Fibroblast of skin of left quadriceps (primary cell): ENCODE measurements at places on chromosomes 4 and X.

DNA sequence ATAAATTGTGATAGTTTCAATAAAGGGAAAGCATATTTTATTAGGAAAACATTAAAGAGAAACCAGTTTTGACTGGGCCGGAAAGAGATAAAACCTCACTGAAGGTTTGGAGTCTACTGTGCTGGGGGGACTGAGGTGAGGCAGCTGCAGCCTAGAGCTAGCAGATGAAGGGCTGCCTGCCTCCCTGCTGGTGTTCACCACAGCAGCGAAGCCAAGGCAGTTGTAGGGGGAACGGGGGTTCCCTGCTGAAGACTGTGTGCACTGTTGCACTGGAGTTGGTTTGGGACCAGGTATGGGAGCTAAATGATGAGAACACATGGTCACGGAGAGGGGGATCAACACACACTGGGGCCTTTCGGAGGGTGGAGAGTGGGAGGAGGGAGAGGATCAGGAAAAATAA is 546.5 kb upstream of the SMIM31 start:
- DNase-seq, result no peak

- peak; percentile 98 for DNase-seq
Measured at GRCh38 chr4:38752941-38753806, 29.6 kb downstream of the TLR10 start.

DNA sequence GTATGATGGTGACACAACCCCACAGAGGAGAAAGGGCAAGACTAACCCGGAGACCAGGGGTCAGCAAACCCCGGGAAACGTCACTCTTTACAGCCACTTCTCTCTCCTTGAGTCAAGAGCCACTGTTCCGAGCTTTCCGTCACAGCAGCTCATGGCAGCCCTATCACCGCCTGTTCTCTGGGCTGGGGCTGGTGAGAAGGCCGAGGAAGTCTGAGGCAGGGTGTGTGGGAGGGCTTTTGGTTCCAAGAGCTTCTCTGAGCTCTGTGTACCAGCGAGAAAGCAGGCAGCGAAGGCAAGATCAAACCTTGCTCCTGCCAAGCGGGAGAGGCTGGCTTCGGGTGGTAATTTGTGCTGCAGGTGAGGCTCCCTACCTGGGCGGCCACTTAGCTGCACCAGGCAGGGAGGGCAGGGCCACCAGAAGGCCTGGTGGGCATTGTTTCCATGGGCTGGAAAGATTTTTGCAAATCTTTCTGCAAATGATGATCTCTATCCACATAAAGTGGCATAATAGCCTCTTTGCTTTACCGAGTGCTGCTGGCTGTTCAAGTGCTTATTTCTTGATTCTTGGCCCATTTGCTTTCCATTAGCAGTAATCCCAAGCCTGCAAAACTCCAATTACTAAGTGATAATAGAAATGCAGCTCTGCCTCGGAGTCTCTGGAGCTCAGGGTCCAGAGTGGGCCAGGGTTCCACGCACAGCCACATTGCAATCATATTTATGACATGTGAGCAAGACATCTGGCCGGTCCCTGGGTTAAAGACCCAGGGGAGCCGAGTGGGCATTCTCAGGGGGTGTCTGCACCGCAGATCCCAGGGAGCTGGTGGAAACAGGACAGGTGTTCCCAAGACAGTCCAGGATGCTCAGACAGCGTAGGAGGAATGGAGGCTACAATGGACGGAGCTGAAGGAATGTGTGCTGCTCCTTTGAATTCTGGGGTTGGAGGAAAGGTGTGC is 41.5 kb downstream of the DCTD start:
- DNase-seq, result no peak

GRCh38 chr4:153345012-153345981 is 809 bp downstream of the MND1 start:
- no peak for DNase-seq

- DNase-seq, result no peak
Measured at GRCh38 chr4:104330125-104330905, 164.4 kb downstream of the CXXC4 start.

- DNase-seq, result no peak
Measured at GRCh38 chr4:146485968-146486367, 35.8 kb downstream of the SLC10A7 start.

GRCh38 chr4:156255230-156256007 is 301.8 kb upstream of the CTSO start:
- DNase-seq, result no peak

GRCh38 chrX:75366861-75367260 is 93.0 kb downstream of the UPRT start:
- no peak for DNase-seq

DNA sequence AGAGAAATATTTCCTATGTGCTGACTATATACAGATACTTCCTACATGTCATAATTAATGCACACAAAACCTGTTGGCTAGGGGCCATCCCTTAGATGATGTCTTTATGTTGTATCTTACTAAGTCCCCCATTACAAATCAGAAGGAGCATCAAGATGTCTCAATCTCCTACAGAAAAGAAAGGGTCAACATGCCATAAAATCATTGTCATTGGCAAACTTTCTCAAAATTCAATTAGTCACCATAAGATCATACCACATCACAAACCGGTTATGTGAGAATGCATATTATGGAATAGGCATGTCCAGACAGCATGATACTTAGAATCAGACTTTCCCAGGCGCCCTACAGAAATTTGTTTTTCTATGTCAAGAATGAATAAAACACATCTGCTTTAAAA is 175.2 kb upstream of the TET2 start:
- DNase-seq, result no peak

DNA sequence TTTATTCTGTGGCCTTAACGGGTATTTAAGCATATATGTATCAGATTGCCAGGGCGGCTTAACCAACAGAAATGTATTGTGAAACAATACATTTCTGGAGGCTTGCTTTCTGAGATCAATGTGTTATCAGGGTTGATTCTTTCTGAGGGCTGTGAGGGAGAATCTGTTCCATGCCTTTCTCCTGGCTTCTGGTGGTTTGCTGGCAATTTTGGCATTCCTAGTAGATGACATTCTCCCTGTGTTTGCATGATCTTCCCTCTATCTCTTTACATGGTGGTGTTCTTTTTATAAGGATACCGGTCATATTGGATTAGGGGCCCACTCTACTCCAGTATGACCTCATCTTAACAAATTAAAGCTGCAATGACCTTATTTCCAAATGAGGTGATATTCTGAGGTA is 16.9 kb upstream of the CEP135 start:
- DNase-seq, result peak; percentile 56

- no peak for DNase-seq
Measured at GRCh38 chrX:154775419-154776349, 13.0 kb downstream of the DKC1 start.

DNA sequence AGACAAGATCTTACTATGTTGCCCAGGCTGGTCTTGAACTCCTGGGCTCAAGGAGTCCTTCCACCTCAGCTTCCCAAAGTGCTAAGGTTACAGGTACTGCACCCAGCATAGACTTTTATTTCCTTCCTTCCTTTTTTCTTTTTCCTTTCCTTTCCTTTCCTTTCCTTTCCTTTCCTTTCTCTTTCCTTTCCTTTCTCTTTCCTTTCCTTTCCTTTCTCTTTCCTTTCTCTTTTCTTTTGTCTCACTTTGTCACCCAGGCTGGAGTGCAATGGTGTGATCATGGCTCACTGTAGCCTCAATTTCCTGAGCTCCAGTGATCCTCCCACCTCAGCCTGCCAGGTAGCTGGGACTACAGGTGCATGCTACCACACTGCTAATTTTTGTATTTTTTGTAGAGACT is 19.4 kb downstream of the DLG3 start:
- DNase-seq, result no peak

GRCh38 chr4:7717161-7717560 is 222.5 kb downstream of the AFAP1 start:
- no peak for DNase-seq

- no peak for DNase-seq
Measured at GRCh38 chrX:38717871-38718270, 83.4 kb upstream of the MID1IP1 start.

GRCh38 chrX:109687903-109688302 is 45.2 kb downstream of the ACSL4 start:
- DNase-seq, result no peak

- DNase-seq, result no peak
Measured at GRCh38 chr4:16864199-16864598, 34.2 kb downstream of the LDB2 start.

GRCh38 chr4:81609844-81610243 is 138.1 kb upstream of the RASGEF1B start:
- DNase-seq, result no peak

DNA sequence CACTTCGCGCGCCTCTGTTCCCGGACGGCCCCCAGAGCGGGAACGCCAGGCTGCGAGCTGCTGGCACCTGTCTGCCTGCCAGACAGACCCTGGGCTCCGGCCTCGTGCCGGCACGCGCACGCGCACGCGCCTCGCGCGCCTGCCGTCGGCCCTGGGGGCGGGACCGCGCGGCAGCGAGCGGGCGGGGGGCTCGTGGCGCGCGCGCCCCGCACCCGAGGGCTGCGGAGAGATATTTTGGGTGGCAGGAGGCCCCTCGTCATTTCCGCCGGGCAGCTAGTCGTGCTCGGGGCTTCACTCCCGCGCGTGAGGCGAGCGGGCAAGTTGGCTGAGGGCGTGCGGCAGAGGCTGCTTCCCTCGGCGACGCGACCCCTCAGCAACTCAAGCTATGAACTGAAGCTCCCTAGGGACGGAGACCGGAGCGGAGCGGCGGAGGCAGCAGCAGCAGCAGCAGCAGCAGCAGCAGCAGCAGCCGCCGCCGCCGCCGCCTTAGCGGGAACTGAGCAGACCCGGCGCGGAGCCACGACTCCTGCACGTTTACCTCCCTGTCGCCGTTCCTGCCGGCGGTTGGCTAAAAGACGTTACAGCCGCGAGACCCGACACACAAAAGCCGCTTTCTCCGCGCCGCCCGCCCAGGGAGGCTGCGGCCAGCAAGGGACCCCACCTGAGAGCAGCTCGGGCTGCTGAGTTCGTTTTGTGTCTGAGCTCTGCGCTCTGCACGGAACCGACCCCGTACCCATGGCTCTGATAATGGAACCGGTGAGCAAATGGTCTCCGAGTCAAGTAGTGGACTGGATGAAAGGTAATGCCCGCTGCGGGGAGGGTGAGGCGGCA is at the start of gene CNKSR2:
CNKSR2 (plus strand) TSS at position 256 of the 831 bp plus-strand sequence; CDS start at position 736, 480 bp downstream.
- DNase-seq, result no peak

DNA sequence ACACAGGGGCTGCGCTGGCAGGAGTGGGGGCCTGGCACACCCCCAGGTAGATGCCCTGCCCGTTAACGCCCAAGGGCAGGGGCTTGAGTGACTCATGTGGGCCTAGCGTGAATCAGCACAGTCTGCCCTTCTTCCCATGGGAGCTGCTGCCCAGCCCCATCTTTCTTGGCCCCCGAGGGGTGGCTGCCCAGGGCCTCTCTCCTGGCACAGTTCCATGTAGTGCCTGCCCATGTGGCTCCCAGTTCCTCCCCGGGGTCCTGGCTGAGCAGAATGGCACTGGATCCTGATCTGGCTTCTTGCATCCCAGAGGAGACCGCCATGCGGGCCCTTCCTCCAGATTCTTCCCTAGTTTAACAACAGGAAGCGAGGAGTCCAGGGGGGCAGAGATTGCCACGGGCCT is 2.1 kb upstream of the AVPR2 start:
- DNase-seq, result no peak

- no peak for DNase-seq
Measured at GRCh38 chr4:68404153-68404552, 43.1 kb upstream of the TMPRSS11E start.

- DNase-seq, result no peak
Measured at GRCh38 chrX:50114113-50114512, 86.7 kb downstream of the AKAP4 start.

- DNase-seq, result peak; percentile 42
Measured at GRCh38 chr4:40149960-40150385, 46.9 kb upstream of the RHOH start.

GRCh38 chr4:36446275-36446674 is 164.9 kb downstream of the DTHD1 start:
- no peak for DNase-seq

- DNase-seq, result no peak
Measured at GRCh38 chr4:41110050-41110449, 104.3 kb downstream of the APBB2 start.

- DNase-seq, result no peak
Measured at GRCh38 chrX:12497832-12498591, 293.2 kb upstream of the PRPS2 start.

- DNase-seq, result no peak
Measured at GRCh38 chr4:185031611-185032010, 13.3 kb downstream of the HELT start.
